Aorta (tissue), 5 donors: ENCODE measurements at places on chromosomes 4 and X. TPM values are rescaled to one million over a fixed set of nuclear protein-coding genes. Genes with fewer than 3 reads are reported as not detected.

The SLC10A3 gene
- 24.2 TPM for total RNA-seq

The HPSE gene
- total RNA-seq: 5.0 TPM

The TKTL2 gene
- not detected for total RNA-seq

GRCh38 chr4:84750260-84750959, 167.5 kb downstream of the CDS1 start:
- peaks cover 10% of the 10 kb centered on the region for H3K36me3 ChIP-seq
- no peak for DNase-seq
- H3K27me3 ChIP-seq: no peaks in the 10 kb centered on the region
- no peaks in the 10 kb centered on the region for H3K4me1 ChIP-seq

DNA sequence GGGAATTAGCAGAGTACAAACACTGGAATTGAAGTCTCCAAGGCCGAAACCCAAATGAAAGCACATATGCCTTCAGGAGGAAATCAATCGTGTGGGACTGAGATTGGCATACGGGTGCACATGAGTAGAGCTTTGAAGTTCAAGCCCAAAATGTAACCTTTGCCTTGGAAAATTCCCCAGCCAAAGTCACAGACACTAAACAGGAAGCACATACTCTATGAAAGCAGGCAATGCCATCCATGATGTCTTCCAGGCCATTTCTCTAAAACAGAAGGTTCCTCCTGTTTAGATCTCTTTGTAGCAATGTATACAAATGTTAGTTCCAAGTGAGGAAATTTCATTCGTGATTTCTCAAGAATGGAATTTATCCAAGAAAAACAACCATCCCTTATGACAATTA, 162.5 kb downstream of the COL4A6 start:
- no peak for DNase-seq
- H3K36me3 ChIP-seq: no peaks in the 10 kb centered on the region
- no peak overlapping the region for H3K27ac ChIP-seq
